ENCODE measurements at places on chromosomes 2 and 18.

- DNase-seq: no peak
Observed at GRCh38 chr2:233040571-233040970, 8.1 kb downstream of the NEU2 start.

DNA sequence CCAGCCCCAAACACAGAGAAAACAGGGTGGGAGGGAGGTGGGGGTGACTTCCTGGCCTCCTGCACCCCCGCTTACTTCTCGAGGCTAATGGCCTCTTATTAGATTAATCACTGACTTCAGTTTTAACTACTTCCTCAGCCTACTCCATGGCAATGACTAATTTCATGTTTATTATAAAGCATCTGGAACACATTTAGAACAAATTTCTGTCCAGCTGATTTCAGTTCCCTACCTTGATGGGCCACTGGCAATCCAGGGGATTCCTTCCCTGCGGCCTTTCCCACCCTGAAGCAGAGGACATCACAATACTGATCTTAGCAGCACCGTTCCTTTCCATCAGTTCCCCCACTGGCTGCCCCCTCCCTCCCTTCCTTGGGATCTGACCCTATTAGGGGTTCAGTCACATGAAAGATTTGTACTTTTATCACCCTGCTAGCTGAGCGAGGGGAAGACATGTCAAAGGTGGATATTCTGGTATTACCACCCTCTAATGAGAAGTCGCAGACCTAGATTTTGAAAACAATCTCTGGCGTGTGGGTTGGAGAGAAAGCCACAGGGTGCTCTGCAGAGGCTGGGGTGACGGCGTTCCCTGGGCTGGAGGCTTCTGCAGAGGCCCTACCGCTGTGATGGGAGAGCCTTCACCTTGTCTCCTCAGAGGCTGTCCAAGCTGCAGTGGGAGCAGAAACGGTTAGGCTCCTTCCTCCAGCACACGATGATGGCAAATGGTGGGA lies 67.6 kb downstream of the KIAA2012 start:
- no peak for DNase-seq

GRCh38 chr2:70686577-70687460 lies 81.2 kb downstream of the ADD2 start:
- DNase-seq: peak; percentile 64

DNA sequence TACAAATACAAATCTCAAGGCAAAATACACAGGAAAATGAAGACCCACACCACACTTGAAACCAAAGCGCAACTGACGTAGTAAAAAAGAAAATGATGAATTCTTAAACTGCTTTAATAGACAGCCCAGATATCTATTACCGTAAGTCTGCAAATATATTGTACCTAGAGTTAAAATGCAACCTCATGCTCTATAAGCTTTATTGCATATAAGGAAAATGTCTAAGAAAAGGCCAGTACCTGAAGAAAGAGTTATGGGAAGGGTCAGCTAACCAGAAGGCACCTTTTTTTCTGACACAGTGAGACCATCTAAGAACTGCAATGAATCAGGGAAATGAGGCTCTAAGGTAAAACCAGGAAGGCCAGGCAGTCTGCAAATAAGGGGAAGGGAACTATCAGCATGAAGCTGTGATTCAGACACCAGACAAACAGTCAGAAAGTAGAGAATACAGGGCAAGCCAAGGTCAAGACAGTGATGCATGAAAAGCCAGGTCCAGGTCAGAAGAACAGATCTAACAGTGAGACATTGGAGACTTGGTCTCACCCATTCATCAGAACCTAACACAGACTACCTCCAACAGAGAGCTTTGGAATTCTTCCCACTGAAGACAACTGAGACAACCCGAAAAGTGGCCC lies 46.9 kb downstream of the PDE11A start:
- no peak for DNase-seq

DNA sequence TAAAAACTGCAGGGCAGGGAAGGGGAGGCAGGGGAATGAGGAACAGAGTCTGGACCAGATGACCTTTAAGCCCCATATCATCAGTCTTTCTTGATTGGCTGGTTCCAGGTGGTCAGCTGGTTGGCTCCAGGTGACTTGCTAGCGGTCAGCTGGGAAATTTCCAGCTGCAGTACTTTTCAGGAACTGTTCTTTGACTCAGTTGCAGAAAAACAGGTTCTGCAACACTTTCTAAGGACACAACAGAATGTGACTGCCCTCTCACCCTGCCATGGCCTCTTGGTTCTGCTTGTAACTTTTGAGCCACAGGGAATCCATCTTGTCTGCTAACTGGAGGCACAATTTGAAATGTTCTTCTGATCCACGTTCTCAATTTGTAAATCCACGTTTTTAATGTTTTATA lies 278.3 kb upstream of the LRATD1 start:
- no peak for DNase-seq

- DNase-seq: no peak
Observed at GRCh38 chr2:175560521-175561169, 379.1 kb upstream of the ATP5MC3 start.

DNA sequence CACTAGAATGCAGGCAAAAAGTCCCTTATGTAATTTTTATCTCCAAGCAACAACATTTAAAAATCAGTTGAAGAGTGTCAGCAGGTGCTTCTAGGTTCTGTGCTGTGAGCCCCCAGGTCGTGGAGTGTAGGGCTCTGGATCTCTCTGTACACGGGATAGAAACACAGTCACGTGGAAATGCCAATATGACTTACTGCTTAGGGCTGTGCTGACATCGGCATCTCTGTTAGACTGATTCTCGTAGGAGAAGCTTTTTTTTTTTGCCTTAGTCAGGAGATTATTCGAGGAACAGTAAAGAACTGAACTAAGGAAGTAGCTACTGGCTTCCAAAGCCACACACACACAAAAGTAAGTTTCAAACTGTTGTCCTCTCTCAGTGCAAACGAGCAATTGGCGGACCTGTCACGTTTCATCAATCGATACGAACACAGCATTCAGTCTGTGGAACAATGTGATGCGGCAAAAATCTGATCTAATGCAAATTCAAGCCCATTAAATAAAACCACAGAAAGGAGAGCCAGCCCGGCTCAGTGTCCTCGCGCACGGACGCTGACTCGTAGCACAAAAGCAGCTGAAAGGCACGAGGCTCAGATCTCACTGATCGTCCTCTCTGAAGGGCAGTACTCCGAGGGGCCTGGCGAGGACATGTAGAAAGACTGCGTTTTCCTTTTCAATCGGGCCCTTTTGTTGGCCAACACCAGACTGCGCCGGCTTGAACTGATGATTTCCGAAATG lies 41.5 kb downstream of the PRELID3A start:
- DNase-seq: no peak

DNA sequence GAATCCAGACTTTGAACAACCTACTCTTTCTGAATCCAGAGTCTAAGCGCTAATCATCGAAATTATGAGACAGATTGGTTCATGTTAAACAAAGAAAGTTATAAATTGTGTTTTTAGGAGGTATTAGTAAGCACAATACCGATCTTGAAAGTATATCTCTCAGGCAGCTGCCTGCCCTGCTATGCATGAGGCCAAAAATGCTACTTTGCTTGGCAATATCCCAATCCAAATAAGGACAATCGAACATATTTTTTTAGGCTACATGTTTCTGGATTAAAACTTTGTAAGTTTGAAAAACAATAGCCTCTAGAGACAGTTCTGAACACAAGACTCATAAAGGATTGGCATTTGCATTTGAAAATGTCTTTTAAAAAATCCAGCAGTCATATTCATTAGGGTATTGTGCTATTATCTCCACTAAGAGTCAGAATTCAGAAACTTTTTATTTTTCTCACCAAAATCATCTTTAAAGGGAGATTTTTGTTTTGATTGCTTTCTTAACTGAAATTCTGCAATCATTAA lies 167.1 kb downstream of the PDE1A start:
- no peak for DNase-seq

- DNase-seq: no peak
Observed at GRCh38 chr18:37341473-37342086, 224.0 kb downstream of the CELF4 start.

GRCh38 chr2:223886726-223887125 lies 49.3 kb upstream of the AP1S3 start:
- DNase-seq: no peak

DNA sequence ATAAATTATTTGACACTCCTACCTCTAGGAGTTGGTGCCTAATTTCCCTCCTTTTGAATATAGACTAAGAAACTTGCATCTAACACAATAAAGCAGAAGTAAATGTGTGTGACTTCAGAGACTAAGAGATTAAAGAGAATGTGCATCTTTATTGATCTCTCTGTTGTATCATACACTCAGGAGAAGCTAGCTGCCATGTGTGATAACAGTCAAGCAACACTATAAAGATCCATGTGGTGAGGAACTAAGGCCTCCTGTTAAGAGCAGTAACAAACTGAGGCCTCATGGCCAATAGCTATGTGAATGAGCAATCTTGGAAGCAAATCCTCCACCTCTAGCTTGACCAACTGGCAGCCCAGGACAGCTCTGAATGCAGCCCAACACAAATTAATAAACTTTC lies 3.4 kb downstream of the FANCL start:
- no peak for DNase-seq
